ENCODE measurements at places on chromosomes 2 and 18. TPM values are rescaled to one million over a fixed set of nuclear protein-coding genes. Genes with fewer than 3 reads are reported as not detected.

DNA sequence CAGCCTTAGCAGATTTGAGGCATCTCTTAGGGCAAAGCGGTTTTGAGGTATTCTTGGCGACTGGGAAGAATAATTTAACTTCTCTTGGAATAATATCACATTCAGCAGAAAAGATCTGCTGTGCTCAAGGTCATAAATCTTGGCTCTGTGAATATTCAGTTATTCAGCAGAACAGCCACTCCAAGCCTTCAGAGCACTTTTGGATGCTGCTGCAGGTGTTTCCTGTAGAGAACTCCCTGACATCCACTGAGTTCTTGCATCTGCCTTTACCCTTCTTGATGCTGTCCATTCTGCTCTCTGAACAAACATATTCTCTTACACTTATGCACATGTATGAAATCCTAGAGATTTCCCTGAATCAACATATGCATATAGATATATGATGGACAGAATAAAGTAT is 390.3 kb downstream of the NRXN1 start:
- peak; percentile 5 for DNase-seq

DNA sequence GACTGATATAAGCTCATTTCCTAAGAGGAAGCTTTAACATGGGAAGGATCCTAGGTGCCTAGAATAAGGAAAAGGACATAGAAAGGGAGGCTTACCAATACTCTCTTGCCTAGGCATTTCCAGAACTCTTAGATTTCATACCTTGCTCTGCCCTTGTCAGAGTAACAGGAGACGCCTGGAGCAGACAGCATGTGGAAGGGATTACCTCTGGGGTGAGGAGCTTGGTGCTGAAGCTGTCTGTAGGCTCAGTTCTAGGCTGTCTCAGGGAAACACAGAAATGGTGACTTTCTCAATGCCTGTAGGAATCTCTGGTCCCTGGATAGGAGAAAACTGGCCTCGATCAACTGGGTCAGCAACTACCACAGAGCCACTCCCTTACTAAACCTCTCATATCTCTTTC is 150.0 kb downstream of the SLC4A3 start:
- no peak for DNase-seq

DNA sequence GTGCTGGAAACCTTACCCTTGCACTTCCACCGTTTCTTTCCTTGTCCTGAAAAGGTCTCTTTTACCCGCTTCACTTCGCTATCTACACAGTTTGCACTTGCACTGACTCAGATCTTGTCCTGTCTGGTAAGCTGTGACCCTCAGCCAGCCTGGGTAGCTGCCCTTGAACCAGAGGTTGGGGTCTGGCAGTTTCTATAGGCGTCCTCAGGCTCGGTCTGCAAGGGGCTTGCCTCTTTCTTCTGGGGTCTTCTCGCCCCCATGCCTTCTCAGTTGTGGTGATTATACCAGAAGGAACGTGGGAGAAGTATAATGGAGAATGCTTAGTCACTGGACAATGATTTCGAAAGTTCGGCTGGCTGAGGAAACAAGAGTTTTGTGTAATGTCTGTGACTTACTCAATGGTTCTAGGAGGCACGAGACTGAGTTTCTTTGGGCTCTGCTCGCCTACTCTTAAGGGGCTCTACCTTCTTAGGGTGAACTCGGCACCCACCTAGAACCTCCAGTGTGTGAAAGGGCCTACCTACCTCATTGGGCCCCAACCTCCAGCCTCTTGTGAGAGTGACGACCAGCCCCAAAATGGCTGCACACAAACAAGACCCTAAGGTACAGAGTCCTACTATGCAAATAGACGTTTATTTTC is 6.9 kb upstream of the STAT1 start:
- peak; percentile 36 for DNase-seq

GRCh38 chr18:27278131-27278530 is 93.0 kb upstream of the CHST9 start:
- DNase-seq, result no peak

GRCh38 chr2:191030521-191031154 is 16.7 kb upstream of the STAT1 start:
- DNase-seq, result no peak

- DNase-seq, result no peak
These were observed 3.5 kb upstream of the NCK2 start for GRCh38 chr2:105741174-105741573.

DNA sequence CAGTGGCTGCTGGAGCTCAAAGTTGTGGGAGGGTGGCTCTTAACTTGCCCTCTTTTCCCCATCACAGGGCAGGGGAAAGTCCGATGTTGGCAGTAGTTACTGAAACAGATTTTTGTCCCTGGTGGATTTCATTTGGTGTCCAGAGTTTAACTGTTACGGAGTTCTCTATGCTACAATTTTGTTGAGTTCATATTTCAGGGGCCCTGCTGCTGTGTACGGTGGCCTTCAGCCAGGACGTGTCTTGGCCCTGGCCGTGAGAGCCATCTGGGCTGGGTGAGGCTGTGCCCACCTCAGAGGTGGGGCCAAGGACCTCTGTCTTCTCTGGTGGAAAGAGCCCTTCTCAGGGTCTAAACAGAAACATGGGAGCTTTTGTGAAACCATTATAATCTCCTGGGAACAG is 67.4 kb downstream of the SH3YL1 start:
- no peak for DNase-seq

DNA sequence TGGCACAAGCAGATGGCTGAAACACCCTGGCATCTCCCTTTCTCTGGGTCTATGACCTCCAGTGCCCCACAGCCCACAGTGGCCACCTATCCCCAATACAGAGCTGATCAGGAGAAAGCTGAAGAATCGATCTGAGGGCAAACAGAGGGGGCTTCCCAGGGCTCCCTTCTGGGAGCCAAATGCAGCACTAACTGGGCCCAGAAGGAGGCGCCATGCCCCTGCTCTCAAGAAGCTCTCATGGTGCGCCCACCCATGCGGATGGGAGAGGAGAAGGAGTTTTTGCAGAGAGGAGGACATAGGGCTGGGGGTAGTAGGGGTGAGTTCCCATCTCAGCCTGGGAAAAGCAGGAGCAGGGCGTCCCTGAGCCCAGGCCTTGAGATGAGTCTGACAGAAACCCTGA is 787.3 kb upstream of the RAB6C start:
- DNase-seq, result no peak

GRCh38 chr2:195879153-195879552 is 189.5 kb downstream of the DNAH7 start:
- no peak for DNase-seq

DNA sequence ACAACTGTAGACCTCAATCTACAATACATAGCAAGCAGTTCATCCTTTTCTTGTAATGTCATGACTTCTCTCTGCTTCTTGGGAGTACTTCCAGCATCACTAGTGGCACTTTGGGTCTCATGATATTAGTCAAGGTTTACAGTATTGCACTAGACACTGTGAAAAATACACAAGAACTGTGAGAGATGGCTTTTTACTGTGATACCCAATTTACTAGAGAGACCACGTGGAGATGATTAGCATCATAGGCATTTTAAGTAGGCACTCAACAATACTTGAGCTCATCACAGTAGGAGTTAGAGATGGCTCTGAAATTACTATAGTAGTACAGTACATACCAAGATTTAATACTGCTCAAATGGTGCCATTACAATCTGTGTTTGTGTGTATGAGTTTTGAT is 112.8 kb upstream of the EML6 start:
- no peak for DNase-seq

- no peak for DNase-seq
These were observed 72.5 kb downstream of the COPS8 start for GRCh38 chr2:237158194-237158593.

DNA sequence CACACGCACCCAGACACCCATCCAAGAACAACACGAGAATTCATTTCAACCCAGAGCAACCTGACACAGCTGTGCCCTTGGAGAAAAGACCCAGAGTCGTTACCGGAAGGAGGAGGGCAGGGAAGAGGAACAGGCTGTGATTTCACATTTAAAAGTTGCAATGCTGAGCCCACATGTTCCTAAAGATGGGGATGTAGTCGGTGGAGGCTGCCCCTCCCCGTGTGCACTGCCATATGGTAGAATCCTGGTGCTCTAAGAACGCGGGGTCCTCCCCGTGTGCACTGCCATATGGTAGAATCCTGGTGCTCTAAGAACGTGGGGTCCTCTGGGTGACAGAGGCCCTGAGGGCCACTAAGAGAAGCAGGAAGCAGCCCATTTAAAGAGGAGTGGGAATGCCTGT is 10.9 kb downstream of the MTERF4 start:
- no peak for DNase-seq

- no peak for DNase-seq
These were observed 34.4 kb downstream of the VPS54 start for GRCh38 chr2:63984606-63985359.

GRCh38 chr2:66675591-66675990 is 240.7 kb downstream of the MEIS1 start:
- DNase-seq, result no peak

DNA sequence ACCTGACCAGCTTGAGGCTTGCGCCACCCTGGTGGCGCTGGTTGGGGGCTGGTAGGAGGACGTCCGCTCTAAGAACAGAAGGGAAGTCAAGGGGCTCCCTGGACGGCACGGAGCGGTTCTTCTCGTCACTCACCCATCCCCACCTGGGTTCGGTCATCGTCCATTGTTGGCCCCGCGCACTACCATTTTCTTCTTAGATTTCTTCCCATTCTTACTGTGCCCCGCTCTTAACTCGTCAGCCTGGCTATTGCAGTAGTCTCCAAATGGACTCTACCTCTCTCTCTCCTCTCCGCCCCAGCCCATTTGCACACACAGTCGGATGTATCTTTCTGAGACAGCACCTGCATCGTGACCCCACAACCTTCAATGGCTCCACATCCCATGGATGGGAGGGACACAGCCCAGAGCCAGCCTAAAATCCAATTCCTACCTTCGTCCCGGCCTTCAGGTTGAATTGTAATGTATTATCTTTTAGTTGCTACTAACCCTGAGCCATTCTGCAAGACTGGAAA is 814 bp upstream of the RAB1A start:
- DNase-seq, result no peak

GRCh38 chr2:66389651-66390131 is 45.2 kb upstream of the MEIS1 start:
- peak; percentile 28 for DNase-seq

DNA sequence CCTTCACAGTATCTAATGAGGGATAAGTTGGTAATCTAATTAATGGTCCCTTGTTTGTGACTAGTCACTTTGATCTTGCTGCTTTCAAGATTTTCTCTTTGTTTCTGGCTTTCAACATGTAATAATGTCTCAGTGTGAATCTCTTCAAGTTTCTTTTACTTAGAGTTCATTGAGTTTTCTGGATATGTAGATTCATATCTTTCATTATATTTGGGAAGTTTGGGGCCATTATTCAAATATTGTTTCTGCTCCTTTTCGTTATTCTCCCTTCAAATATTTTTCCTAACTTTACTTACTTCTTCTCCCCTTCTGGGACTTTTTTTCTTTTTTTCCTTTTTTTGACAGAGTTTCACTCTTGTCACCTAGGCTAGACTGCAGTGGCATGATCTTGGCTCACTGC is 21.1 kb upstream of the NAPG start:
- no peak for DNase-seq

DNA sequence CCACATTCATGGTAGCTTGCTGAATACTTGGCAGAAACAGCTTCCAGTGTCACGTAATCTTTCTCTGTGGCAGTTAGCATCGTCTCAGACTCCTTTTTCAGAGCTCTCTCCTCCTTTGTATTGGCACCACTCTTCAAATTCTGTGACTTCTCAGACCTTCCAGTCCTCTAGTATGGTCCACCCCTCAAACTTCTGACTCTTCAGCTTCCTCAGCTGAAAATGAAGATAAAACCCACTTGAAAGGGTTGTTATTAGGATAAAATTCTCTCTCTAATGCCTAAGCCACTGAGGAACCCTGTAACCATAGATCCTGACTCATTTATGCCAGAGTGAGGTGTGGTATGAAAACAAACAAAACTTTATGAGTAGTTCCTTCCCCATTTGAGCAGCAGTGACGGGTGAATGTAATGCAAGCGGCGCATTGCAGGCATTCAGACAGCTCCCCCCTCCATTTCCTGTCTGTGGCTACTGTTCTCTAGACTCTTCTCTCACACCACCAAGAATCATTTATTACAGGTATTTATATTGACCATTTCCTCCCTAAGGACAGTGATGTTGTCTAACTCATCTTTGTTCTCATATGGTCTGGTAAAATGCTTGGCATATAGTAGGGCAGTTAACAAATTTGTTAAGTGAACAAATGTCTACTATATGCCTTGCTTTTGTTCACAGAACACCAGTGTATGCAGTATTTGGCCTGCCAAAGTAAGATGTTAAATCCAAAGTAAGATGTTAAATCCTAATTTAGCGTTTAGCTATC is 35.3 kb downstream of the GALNT1 start:
- peak; percentile 77 for DNase-seq

DNA sequence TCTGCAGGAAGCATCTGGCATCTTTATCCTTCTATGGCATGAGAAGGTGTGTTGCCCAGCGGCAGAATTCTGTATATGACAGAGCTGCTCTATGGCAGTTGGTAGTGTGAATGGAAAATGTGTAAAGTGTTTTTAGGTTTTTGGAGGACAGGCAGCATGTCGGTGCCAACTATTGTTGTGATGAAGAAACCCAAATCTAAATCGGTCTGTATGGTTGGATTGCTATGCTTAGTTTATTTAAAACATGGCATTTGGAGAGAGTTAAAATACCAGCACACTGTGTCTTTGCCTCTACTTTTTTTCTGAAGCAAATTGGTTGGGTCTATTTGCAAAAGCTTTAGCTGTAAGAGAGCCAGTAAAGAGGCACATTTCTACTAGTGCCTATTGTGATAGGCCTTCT is 136.7 kb downstream of the CTNNA2 start:
- DNase-seq, result no peak

Gene LGALSL
- total RNA-seq, result 19.5 TPM

Gene TOGARAM2
- 3.5 TPM for total RNA-seq

Gene SLC9A4
- 114 TPM for total RNA-seq

Gene CERS6
- 47.5 TPM for total RNA-seq

Gene CFAP221
- not detected for total RNA-seq

Gene NFATC1
- 5.4 TPM for total RNA-seq

Gene TANC1
- 40.3 TPM for total RNA-seq

Gene TTC27
- 5.4 TPM for total RNA-seq

Gene FAM110C
- 11.2 TPM for total RNA-seq

Gene MYCN
- total RNA-seq, result 5.8 TPM

All from stomach (tissue), 19 donors.